ENCODE measurements at places on chromosomes 1 and 21.

GRCh38 chr1:233331676-233332519, 4.4 kb downstream of the MAP3K21 start:
- DNase-seq = no peak

GRCh38 chr1:234913771-234914170, 214.9 kb downstream of the TOMM20 start:
- no peak for DNase-seq

DNA sequence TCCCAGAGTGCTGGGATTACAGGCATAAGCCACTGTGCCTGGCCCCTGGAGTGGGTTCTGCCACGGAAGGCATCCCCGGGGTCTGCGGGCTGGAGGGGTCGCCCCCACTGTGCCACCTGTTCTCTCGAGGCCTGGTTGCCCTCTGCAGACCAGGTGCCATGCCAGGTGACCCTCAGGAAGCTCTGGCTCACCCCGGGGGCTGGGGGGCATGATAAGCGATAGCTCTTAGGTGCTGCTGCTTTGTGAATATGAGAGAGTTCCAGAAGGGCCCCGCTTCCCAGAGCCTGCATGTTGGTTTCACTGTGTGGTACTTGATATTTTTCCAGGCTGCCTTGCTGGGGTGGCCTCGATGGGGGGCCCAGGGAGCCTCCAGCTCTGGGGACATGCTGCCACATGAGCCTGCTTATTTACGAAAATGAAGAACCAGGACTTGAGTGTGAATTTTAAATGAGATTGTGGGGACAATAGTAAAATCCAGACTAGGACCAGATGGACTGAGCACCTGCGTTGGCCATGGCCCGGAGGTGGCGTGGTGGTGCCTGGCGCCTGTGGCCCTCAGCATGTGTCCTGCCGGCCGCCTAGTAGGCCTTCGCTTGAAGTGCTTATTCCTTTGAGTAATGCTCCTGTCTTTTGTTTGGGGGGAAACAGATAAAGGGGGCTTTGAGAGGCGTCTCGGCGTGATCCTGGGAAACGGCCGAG, 7.3 kb downstream of the SKI start:
- no peak for DNase-seq

GRCh38 chr1:174912264-174912663, 87.5 kb upstream of the CACYBP start:
- no peak for DNase-seq

DNA sequence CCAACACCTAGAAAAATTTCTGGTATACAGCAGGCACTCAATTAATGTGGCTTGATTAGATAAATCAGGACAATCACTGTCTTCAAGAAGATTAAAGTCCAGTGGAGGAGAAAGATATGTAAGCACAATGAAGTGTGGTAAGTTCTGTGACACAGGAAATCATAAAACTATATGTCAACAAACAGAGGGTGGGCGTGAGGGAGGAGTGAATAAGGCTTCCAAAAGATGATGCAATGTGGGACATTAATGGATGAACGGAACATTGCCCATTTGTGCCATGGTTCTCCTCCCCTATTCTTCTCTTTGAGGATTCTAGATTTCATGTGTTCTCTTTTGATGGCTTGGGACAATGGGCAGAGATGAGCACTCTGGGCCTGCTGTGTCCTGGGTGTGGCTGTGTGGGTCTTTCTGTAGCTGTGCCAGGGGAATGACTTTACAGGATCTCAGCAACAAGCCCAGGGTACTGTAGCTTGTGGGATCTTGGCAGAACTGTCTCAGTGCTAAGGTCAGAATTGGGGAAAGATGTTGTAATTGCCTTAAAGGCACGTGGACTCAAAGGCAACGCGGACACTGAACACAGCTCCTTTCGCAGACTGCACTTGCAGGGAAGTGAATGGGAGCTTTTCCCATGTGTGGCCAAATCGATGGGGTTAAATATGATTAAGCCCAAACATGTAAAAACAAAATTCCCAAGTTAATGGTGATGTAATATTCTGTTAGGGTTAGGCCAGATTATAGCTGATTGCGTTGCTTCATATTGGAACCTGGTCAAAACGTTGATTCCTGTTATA, 366.9 kb downstream of the TGFB2 start:
- no peak for DNase-seq

DNA sequence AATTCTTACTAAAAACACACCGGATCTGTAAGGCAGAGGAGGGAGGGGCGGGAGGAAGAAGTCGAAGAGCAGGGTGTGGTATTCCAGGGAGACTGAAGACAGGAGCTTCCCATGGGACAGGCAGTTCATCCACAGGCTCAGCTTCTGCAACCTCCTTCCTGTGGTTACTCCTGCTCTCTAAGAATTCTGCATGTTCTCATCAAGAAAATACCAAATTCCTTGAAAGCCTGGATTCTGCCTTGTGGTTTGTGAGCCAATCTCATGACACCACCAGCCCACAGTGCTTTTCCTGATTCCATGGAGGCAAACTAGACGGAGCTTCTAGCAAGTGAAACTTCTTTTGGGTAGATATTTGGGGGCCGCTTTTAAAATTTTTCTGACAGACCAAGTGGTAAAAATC, 1.1 kb upstream of the ST6GALNAC3 start:
- no peak for DNase-seq

- peak; percentile 37 for DNase-seq
Observed at GRCh38 chr1:225911191-225912130, 12.6 kb downstream of the PYCR2 start.

GRCh38 chr21:44999428-44999971, 59.7 kb downstream of the SLX9 start:
- DNase-seq = no peak

GRCh38 chr1:154157520-154158306, 2.8 kb upstream of the NUP210L start:
- no peak for DNase-seq

DNA sequence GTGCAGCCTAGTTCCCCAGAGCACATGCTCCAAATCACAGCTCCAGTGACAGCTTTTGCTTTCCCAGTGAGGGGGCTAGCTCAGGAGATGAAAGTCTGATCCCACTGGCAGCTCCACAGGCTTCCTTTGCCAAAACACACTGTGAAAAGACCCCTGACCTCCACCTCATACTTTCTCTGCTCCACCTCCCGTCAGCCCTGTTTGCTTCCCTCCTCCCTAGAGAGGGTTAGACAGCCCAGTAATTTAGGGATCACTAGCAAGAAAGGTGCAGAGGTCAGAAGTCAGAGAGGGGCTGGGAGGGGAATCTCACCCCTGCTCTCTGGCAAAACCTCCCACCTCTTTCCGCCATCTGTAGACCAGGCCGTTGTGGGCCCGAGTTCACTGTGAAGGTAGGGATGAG, 62.8 kb downstream of the PLXNA2 start:
- no peak for DNase-seq

DNA sequence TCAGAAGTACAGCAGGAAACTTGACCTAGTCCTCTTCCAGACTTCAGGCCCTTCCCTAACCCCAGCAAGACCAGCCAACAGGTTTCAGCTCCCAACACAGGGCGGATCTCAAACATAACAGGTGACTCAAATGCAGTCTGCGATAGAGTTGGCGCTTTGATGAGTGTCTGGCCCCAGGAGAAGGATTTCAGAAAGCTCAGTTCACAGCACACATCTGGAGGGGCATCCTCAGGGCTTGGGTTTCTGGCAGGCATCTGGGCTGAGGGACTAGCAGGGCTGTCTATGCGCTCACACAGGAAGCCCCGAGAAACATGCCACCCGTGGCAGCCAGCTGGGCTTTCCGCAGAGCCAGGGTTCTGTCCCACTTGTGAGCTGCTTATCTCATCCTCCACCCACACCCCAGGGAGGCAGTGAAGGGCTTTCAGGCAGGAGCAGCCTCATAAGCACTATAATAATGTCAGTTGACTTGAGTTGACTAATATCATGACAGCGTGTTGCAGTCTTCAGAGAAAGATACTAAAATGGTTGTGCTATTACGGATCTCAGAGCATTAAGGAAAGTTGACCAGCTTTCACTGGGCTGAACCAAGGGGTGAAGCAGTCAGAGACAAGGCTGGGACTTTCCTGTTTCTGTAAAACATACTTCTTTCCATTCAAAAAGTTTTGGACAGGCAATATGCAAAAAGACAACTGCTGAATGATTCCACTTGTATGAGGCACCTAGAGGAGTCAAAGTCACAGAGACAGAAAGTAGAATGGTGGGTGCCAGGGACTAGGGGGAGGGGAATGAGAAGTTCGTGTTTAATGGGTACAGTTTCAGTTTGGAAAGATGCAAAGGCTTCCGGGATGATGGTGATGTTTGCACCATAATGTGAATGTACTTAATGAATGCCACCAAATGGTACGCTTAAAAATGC, 233.0 kb upstream of the IRF2BP2 start:
- DNase-seq = no peak

- DNase-seq = no peak
Observed at GRCh38 chr1:89754518-89754917, 66.3 kb upstream of the LRRC8D start.

DNA sequence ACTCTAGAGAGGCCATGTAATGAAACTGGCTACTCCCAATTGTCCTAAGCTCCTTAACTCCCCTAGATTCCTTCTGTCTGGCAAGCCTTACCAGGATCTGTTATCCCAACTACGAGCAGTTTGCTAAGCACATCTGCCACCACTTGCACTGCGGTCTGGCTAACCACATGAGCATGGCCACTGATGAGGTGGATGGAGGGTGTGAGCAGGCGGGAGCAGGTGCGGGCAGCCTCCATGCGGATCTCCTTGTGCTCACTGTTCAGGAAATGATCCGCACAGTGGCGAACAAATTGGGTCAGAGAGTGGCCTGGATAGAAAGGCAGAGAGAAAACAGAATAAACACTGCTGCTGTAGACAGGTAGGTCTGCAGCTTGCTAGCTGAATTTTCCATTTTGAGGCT, 24.0 kb downstream of the MTOR start:
- DNase-seq = no peak

GRCh38 chr21:16676391-16676790, 836.5 kb upstream of the CXADR start:
- DNase-seq = no peak

GRCh38 chr1:192872010-192872409, 63.2 kb downstream of the RGS2 start:
- DNase-seq = no peak

DNA sequence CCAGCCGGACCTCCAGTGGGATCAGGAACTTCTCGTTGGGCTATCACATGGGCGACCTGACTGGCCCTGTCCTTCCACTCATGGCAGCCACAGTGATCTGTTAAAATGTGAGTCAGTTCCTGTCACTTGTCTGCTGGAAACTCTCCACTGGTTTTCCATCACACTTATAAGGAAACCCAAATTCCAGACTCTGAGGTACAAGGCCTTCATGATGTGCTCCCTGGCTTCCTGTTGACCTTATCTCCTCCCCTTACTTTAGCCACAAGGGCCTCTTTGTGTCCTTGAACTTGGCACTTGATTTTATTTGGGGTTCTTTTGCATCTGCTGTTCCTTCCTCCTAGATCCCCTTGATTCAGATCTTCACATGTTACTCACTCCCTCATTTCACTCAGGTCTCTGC, 96.8 kb downstream of the TENT5C start:
- DNase-seq = no peak

Data from C1 segment of cervical spinal cord (tissue), 14 donors.